Peyer's patch (tissue), 4 donors: ENCODE measurements at places on chromosomes 5 and 9. TPM values are rescaled to one million over a fixed set of nuclear protein-coding genes. Genes with fewer than 3 reads are reported as not detected.

DNA sequence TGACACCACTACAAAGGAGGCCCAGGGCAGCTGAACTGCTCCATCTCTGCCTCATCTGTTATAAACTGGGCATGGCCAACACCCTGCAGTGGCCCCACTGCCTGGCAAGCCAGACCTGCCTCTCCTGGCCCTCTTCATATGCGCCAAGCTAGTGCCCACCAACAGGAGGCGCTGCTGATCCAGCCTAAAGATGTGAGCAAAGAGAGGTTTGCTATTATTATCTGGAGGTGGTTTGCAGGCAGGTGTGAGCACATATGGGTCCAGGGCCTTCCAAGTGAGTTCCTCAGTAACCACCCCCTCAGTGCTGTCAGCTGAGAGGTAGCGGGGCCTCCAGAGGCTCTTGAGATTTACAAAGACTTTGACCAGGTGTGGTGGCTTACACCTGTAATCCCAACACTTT, 232.2 kb downstream of the SYK start:
- peaks cover 9% of the 10 kb centered on the region for H3K4me1 ChIP-seq
- H3K27ac ChIP-seq: no peak overlapping the region
- H3K36me3 ChIP-seq: no peaks in the 10 kb centered on the region
- no peak overlapping the region for H3K4me3 ChIP-seq

DDX4 gene
- not detected for total RNA-seq

PCDHAC2 gene
- total RNA-seq: 1.7 TPM

GRCh38 chr5:139833525-139833924, 37.9 kb downstream of the PSD2 start:
- DNase-seq: no peak
- H3K27me3 ChIP-seq: no peaks in the 10 kb centered on the region
- no peak overlapping the region for H3K4me3 ChIP-seq
- no peaks in the 10 kb centered on the region for H3K4me1 ChIP-seq
- no peaks in the 10 kb centered on the region for H3K36me3 ChIP-seq

DNA sequence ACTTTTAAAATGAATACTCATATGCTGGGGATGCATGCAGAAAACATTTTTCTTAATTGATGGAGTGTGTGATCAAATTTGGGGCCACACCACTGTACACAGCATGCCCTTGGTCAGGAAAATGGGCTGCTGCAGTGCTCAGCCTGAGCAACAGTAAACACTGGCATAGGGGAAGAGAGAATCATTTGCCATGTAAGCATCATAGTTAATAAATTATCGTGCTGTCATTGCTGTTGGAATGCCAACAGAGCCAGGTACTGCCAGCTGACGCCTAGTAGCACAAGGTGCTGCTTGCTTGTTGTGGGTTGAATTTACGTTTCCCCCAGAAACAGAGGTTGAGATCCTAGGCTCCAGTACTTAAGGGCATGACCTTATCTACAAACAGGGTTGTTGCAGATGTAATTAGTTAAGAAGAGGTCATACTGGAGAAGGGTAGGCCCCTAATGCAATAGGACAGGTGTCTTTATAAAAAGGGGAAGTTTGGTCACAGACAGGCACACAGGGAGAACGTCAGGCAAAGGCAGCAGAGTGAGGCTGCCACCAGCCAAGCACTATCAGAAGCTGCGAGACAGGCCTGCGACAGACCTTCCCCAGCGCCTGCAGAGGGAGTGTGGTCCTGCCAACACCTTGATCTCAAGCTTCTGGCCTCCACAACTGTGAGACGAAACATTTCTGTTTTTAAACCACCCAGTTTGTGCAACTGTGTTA, 25.3 kb downstream of the DAP start:
- H3K27ac ChIP-seq: no peak overlapping the region
- no peaks in the 10 kb centered on the region for H3K27me3 ChIP-seq
- H3K36me3 ChIP-seq: no peaks in the 10 kb centered on the region
- peak; percentile 64 for DNase-seq
- no peak overlapping the region for H3K4me3 ChIP-seq
- H3K4me1 ChIP-seq: no peaks in the 10 kb centered on the region

GRCh38 chr9:99690573-99690972, 131.1 kb upstream of the NR4A3 start:
- H3K27ac ChIP-seq: no peak overlapping the region
- no peaks in the 10 kb centered on the region for H3K36me3 ChIP-seq
- no peak overlapping the region for H3K4me3 ChIP-seq

DNA sequence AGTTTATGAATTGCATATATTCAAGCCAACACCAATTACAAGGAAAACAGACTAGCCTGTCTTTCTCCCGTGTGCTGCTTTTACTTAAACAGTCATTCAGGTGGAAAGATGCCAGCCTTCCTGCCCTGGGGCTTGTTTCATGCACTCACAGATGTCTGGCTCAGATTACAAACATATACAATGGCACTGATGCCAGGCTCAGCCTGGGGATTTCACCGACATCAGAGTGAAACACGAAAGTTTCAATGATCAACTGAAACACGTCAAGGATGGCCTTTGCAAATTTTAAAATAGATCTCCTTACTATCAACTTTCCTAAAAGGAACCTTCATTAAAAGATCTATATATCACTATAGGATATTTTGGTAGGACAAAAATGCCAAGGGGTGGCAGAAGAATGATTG, 1576.5 kb downstream of the EFNA5 start:
- H3K27ac ChIP-seq: no peak overlapping the region
- H3K27me3 ChIP-seq: no peaks in the 10 kb centered on the region
- no peaks in the 10 kb centered on the region for H3K4me1 ChIP-seq
- no peak for DNase-seq
- H3K4me3 ChIP-seq: no peak overlapping the region
- no peaks in the 10 kb centered on the region for H3K36me3 ChIP-seq

DNA sequence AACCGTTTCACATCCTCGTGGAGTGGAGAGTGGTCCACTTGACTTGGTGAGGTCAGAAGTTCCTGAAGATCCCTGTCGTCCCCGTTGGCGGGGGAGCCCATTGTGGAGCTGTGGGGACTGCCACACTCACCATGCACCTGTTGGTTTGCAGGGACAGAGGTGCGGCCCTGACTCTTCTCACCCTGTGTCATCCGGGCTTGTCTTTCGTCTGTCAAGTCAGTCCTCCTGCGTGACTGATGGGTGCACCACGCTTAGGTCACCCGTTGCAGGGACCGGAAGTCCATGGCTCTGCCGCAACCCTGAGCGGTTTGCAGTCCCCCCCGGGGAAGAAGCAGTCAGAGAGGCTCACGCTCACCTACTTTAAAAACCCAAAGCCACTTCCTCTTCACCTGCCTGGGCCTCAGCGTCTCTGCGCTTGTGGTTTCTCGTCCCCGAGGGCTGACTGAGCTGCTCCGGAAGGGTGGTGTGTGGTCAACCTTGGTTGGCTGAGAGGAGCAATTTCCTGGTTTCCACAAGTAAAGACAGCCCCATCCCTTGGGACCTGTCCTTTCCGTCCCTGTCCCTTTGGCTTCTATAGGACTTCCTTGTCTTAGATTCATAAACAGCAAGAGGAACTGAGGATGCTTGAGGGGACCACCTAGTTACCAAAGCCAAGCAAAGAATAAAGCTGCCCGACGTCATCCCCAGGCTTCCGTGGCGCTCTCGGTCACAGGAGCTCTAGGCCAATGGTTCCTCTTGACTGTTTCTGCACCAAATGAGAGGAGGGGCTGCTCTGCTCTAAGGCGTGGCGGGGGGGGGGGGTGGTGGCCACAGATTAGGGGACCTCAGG, 53.2 kb downstream of the USP20 start:
- H3K27me3 ChIP-seq: no peaks in the 10 kb centered on the region
- DNase-seq: peak; percentile 60
- peaks cover 67% of the 10 kb centered on the region for H3K4me1 ChIP-seq

DNA sequence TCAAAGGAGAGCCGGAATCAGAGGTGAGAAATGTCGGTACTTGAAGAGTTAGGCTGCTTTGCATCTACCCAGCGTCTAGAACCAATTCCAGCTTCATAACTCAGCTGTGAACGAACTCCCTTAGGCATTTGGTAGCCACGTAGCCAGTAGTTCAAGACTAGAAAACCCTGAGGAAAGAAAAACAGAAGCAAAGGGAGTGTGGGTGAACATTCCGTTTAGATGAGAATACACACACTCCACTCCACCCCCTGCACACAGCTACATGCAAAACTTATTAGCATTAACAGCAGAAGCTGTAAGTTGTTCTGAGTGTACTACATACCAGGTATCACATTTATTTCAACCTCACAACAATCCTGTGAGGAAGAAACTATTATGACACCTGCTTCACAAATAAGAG, 78.3 kb downstream of the SMIM23 start:
- no peak overlapping the region for H3K4me3 ChIP-seq
- H3K27me3 ChIP-seq: no peaks in the 10 kb centered on the region
- no peak overlapping the region for H3K27ac ChIP-seq
- no peaks in the 10 kb centered on the region for H3K4me1 ChIP-seq
- H3K36me3 ChIP-seq: no peaks in the 10 kb centered on the region

KLF9 gene
- total RNA-seq: 40.6 TPM

DNA sequence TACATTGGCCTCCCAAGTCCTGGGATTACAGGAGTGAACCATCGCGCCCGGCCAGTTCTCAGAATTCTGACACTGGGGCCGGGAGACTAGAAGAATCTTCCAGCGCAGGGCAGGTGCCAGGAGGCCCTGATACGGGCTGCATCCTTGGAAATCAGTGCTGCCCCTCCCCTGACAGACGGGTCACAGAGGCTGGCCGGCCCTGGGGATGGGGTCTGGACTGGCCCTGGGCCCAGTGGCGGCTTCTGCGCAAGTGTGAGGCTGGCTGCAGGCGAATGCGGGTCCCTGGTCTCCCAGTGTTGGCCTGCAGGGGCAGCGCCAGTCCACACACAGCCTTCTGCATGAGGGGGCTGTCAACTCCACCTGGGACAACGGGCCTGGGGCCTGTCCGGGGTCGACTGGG, 831 bp upstream of the TBC1D9B start:
- H3K4me1 ChIP-seq: peaks cover 21% of the 10 kb centered on the region
- no peaks in the 10 kb centered on the region for H3K36me3 ChIP-seq
- no peak for DNase-seq
- peak overlapping the region; percentile 56 for H3K4me3 ChIP-seq
- H3K27ac ChIP-seq: peak overlapping the region; percentile 52

DND1 gene
- 3.7 TPM for total RNA-seq

- no peaks in the 10 kb centered on the region for H3K27me3 ChIP-seq
- DNase-seq: no peak
- no peaks in the 10 kb centered on the region for H3K36me3 ChIP-seq
- no peak overlapping the region for H3K27ac ChIP-seq
- no peaks in the 10 kb centered on the region for H3K4me1 ChIP-seq
- no peak overlapping the region for H3K4me3 ChIP-seq
Observed at GRCh38 chr5:131685516-131686171, 50.6 kb upstream of the RAPGEF6 start.

GRCh38 chr5:36180556-36181350, 28.8 kb downstream of the SKP2 start:
- no peaks in the 10 kb centered on the region for H3K36me3 ChIP-seq
- DNase-seq: no peak
- H3K27ac ChIP-seq: no peak overlapping the region

DBN1 gene
- total RNA-seq: 27.8 TPM

RAB3C gene
- total RNA-seq: 1.1 TPM

DNA sequence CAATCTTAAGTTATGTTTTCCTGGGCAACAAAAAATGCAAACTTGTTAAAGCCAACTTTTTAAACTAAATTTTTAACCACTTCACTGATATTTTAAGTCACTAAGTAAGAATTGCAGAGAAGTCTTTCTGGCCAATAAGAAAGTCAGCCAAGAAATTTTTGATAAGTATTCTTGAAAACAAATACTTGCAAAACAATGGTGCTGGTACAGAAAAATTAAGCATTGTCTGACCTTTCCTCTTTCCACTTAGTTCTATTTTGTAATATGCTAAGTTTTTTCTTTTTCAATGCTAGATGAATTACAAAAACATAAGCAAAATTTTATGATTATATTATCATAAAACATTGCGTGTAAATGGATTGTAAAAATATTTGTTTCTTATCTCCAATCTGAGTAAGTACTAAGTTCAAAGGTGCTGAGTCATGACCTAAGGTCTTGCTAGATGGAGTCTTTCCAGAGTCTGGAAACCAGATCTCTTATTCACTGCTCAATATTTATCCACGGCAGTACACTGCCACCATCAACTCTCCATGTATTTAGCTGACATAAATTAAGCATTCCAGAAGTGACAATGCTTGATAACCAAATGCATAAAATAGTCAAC, 139.7 kb downstream of the MEF2C start:
- no peak overlapping the region for H3K27ac ChIP-seq
- H3K4me3 ChIP-seq: no peak overlapping the region
- H3K27me3 ChIP-seq: no peaks in the 10 kb centered on the region
- DNase-seq: no peak
- H3K4me1 ChIP-seq: no peaks in the 10 kb centered on the region
- no peaks in the 10 kb centered on the region for H3K36me3 ChIP-seq

GRCh38 chr9:85040821-85041465, 371.4 kb downstream of the NTRK2 start:
- no peaks in the 10 kb centered on the region for H3K27me3 ChIP-seq
- H3K4me3 ChIP-seq: no peak overlapping the region
- no peak overlapping the region for H3K27ac ChIP-seq
- H3K36me3 ChIP-seq: no peaks in the 10 kb centered on the region
- no peak for DNase-seq

- H3K4me1 ChIP-seq: no peaks in the 10 kb centered on the region
- DNase-seq: no peak
- no peaks in the 10 kb centered on the region for H3K36me3 ChIP-seq
- H3K27me3 ChIP-seq: no peaks in the 10 kb centered on the region
Observed at GRCh38 chr5:112270299-112271293, 148.5 kb downstream of the EPB41L4A start.

ZNF366 gene
- 0.70 TPM for total RNA-seq

DNA sequence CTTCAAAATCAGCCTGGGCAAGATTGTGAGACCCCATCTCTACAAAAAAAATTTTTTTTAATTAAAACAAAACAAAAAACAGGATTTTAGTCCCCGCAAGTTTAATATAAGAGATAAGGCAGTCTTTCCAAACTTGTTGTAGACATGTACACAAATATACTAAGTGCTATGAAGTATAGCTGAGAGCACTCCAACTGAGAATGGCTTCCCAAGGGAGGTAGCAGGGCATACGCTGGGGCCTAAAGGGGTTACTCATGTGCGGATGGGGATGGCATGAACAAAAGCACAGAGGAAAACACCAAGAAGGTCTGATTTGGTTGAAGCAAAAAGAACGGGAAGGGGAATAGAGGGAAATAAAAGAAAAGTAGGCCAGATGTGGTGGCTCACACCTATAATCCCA, 21.1 kb downstream of the SAR1B start:
- no peaks in the 10 kb centered on the region for H3K27me3 ChIP-seq
- no peak overlapping the region for H3K27ac ChIP-seq
- no peak for DNase-seq
- no peaks in the 10 kb centered on the region for H3K4me1 ChIP-seq
- no peak overlapping the region for H3K4me3 ChIP-seq
- H3K36me3 ChIP-seq: no peaks in the 10 kb centered on the region

GRCh38 chr5:1706428-1706827, 93.2 kb downstream of the MRPL36 start:
- DNase-seq: no peak
- no peaks in the 10 kb centered on the region for H3K36me3 ChIP-seq
- no peaks in the 10 kb centered on the region for H3K4me1 ChIP-seq
- H3K4me3 ChIP-seq: no peak overlapping the region

GRCh38 chr9:128891321-128892220, 9.6 kb downstream of the LRRC8A start:
- H3K4me1 ChIP-seq: peaks cover 6% of the 10 kb centered on the region
- peak overlapping the region; percentile 32 for H3K27ac ChIP-seq
- no peak overlapping the region for H3K4me3 ChIP-seq

GRCh38 chr9:136508729-136509500, 26.1 kb upstream of the SEC16A start:
- H3K36me3 ChIP-seq: no peaks in the 10 kb centered on the region
- H3K4me3 ChIP-seq: no peak overlapping the region
- H3K27ac ChIP-seq: no peak overlapping the region
- DNase-seq: no peak
- H3K27me3 ChIP-seq: no peaks in the 10 kb centered on the region
- no peaks in the 10 kb centered on the region for H3K4me1 ChIP-seq

GRCh38 chr9:4086119-4087090, 213.5 kb downstream of the GLIS3 start:
- no peak for DNase-seq
- no peak overlapping the region for H3K27ac ChIP-seq
- H3K36me3 ChIP-seq: no peaks in the 10 kb centered on the region
- no peaks in the 10 kb centered on the region for H3K4me1 ChIP-seq
